ENCODE measurements at places on chromosomes 11 and 22.

DNA sequence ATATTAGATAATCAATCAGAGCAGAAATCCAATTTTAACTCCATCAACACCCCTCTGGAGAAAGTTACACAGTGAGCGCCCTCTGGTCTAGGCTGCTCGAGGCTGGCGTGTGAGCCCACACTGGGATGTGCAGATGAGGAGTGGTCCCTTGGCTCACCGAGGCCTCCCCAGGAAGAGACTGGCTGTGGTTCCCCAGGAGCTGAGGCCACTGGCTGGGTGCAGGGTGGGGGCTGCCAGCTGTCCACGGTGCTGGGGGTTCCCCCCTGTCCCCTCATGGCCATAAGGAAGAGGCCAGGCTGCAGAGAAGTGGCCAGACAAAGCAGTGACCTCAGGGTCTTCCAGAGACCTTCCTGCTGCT is 750.7 kb downstream of the BRD1 start:
- DNase-seq = no peak

GRCh38 chr11:2929531-2929949 is 320 bp upstream of the PHLDA2 start:
- peak; percentile 82 for DNase-seq

GRCh38 chr11:73671701-73672100 is 25.3 kb downstream of the PLEKHB1 start:
- DNase-seq = no peak

DNA sequence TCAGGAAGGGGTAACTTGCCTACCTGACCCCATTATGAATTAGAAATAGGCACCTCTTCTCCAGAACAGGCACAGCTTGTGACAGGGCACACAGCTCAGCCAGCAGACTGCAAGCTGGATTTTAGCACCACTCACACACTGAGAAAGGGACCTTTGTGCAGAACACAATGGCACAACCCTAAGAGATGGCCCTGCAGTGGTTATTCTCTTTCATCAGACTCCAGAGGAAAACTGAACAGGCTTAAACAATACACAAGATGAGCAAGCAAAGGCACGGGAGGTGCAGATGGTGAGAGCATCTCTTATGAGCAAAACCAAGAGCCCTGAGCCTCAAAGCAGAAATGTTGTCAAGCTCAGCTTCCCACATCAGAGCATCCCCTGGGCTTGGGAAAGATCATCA is 93.8 kb upstream of the LRRC55 start:
- no peak for DNase-seq

- DNase-seq = no peak
Measured at GRCh38 chr22:37943136-37943824, 10.1 kb downstream of the C22orf23 start.

GRCh38 chr11:64430645-64431044 is 71.7 kb downstream of the RPS6KA4 start:
- no peak for DNase-seq

DNA sequence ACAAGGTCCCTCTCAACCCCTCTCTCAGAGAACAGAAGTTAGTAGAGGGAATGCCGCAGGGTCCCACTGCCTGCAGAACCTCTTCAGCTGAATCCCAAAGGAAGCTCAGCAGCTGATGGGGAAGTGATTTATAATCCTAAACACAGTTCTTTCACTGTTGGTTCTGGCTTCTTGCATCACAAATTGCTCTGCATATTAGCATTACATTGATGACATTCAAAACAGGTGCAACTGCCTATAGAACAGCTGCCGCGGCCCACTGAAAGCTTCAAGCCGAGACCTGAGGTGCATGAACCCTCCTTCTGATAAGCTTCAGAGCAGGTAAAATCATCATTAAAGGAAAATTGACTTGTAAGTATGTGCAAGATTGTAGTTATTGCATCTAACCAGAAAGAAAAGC is 75.2 kb upstream of the KIRREL3 start:
- DNase-seq = no peak

DNA sequence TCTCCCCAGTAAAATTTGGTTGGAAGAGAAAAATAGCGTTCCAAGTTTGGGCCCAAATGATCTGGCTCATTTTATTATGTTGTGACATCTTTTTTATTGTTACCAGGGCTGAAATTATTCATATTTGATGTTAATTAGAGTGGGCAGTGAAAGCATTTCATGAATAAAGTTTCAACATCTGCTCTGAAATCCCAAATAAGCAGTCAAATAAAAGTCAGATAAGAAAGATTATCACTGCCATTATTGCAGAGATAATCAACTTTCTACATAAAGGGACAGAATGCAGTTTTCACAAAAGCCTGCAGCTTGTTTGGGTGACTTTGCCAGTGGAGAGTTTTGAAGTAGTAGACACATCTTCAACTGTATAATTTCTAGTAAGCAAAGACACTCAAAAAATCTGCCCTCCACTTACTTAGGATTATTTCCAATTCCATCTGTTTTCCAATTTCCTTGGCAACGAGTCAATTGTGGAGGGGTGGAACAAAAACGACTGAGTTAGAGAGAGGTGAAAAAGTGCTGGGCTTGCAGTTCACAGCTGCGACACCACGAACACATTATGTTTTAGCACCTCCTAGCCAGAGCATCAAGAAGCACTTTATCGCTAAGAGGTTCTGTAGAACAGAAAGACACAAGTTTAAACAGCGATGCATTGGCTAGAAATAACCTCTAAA is 9.0 kb downstream of the TECTA start:
- no peak for DNase-seq

DNA sequence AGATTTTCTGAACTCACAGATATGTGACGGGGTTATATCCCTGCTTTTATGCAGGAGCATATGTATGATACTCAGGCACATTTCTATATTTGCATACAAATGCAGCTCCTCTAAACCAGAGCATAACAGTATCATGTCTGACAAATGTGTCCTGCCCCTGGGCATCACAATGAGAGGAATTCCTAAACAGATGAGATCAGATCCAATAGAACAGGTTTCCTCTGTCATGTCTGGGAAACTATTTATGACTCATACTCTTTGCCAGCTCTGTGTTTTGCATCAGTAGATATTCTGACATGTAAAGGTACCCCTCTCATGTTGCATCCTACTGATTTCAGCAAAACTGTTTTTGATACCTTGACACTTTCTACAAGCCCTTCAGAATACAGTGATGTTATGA is 29.4 kb downstream of the SYT9 start:
- peak; percentile 3 for DNase-seq

DNA sequence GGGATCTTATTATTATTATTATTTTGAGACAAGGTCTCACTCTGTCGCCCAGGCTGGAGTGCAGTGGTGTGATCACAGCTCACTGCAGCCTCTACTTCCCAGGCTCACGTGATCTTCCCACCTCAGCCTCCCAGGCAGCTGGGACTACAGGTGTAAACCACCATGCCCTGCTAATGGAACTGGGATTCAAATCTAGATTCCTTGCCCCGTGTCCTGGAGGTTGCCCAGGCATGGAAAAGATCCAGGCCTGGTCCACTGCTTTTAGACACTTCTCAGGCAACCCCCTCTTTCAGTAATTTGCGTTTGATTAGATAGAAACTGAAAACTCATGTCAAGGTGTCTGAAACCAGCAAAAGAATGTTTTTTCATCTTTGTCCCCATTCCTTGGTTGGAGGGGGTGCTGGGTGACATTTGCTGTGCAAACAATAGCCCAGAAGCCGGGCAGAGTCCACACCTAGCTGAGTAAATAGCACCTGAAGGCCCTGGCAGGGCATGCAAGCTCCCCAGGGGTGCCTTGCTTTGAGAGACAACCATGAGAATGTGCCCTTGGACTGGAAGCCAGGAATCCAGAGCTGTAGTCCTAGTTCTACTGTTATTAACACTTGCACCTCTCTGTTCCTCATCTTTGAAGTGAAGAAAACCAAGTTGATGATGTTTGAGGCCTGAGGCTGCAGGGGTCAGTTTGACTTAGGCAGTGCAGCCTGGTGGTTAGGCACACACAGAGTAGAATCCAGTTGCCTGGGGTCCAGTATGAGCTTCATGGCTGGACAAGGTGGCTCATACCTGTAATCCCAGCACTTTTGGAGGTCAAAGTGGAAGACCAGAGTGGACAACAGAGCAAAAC is 19.1 kb upstream of the XBP1 start:
- no peak for DNase-seq

GRCh38 chr22:27416511-27417420 is 384.8 kb downstream of the MN1 start:
- DNase-seq = peak; percentile 82

- DNase-seq = peak; percentile 56
Measured at GRCh38 chr11:34654483-34655334, 33.8 kb downstream of the EHF start.

DNA sequence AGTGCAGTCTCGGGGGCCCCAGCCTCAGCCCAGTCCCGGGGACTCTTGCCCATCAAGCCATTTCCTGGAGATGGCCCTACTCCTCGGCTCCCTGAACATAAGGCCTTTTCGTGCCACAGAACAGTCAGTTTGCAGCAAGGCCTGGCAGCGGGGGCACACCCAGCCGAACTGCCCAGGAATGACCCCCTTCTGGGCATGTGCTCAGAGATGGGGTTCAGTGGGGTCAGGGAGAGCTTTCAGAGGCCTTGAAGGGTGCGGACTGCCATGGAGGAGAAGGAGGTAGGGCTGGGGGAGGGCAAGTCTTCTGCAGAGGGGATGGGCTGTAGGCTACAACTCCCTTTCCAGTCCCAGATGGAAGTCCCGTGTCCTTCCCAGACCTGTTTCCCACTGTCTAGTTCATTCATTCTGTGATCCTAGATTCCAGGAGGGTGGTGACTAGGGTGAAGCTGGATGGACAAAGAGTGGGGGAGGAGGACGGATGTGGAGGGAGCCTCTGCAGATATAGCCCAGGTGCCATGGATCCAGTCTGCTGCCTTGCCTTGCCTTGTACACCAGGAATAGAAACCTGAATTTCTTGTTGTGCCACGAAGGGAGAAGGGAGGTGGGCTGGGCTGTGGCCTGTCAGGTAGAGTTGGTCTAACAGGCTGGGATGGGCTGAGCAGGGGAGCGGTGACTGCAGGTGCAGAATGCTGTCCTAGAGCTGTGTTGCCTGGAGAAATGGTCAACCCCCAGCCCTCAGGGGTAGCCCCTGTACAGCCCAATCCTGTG is 14.2 kb upstream of the OMP start:
- DNase-seq = no peak

- peak; percentile 85 for DNase-seq
Measured at GRCh38 chr22:22156716-22157347, 87.8 kb upstream of the VPREB1 start.

DNA sequence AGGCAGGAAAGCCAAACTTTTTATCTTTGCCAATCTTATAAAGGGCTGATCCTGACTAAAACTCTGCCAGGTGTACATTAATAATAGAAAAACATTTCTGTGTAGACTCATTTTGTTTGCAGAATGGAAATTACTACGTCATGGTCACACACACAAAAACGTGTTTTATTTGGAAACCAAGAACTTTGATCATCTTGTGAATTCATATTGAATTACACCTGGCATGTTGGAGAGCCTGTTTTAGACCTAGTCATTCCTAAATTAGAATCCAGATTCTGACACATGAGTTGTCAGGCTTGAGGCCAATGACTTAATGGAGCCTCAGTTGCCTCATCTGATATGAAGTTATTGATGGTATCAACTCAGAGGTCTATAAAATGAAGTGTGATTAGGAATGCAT is 235.6 kb upstream of the TENM4 start:
- no peak for DNase-seq

DNA sequence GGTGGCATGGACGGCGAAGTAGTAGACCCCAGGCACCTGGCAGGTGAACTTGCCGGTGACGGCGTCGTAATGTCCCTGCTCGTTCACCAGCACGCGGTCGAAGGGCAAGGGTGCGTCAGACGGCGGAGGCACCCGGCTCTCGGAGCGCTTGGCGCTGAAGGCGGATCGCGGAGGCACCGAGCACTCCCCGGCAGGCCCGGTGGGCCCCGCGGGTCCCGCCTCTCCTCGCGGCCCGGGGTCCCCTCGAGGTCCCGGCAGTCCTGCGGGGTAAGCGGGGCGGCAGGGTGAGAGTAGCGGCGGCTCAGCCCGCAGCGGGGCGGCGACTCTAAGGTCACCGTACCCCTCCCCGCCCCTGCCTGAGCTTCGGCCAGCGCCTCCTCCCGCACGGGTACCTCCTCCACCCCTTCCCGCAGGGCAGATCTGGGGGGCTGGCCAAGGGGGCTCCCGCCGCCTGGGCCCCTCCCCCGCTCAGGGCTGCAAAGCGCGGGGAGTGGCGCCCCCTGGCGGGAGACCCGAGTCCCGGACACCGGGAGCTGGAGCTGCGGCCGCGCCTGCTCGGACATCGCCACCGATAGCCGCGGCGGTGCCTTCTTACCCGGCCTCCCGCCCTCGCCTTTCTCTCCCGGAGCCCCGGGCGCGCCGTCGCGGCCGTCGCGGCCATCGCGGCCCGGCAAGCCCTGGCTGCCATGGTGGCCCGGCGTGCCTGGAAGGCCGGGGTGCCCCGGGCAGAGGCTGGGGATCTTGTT is 921 bp downstream of the C1QTNF5 start:
- peak; percentile 48 for DNase-seq

DNA sequence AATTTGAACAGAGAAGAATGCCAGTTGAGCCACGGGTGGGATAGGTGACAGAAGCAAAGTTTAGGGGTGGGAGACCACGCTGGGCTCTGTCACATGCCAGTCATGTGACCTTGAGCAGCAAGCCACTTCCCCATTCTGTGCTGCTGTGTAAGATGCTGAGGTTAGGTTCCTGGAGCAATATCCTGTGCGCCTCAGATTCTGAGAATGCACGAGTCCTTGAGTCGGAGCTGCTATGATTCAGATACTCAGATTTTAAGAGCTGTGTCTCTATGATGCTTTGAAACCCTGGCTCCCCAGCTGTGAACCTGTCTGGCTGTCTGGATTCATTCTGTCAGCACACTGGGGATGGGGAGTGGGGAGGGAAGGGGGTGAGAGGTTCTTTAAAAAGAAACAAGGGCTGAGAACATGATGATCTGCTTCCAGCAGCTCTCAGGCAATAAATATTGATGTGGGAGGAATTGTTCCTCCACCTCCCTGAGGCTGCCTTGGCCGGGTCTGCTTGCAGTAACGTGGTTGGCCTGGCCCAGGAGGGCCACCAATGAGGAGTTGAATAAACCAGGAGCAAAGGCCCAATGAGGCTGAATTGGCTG is 24.0 kb downstream of the SLCO2B1 start:
- peak; percentile 53 for DNase-seq

DNA sequence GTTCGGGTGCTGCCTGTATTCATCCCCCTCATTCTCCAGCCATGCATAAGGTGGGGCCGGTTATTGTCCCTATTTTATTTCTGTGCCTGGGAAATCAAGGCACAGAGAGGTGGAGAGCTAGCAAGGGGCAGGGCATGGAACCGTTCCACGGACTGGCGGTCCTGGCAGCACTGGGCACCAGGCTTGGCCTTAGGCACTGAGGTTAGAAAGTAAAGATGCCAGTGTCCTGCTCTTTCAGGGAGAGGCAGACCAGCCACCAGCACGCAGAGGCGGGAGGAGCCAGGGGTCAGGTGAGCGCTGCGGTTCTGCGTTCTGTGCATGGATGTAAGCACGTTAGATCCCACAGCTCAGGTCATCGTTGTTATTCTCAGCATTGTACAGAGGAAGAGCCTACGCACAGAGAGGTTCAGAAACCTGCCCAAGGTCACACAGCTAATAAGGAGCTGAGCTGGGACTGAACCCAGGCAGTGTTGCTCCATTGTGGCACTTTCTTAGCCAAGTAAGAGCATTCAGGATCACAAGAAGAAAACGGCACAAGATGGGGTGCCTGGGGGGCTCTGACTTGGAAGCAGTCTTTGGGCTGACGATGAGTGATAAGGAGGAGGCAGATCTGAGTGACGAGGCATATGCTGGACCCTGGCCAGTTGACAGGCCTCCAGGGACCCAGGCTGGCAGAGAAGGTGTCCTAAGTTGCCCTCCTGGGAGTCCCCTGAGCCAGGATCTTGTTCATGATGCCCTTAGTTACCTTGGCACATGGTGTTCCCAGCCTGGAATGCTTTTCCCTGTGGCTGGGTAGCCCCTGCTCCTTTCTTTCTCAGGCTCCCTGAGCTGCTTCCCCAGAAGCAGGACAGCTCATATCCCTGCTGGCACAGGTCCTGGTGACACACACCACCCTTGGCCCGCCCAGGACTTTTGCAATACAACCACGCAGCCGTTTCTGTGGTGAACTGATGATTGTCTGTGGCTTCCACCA is 41.1 kb downstream of the OSBPL5 start:
- peak; percentile 90 for DNase-seq
